ENCODE measurements at places on chromosomes 5 and 9. TPM values are rescaled to one million over a fixed set of nuclear protein-coding genes. Genes with fewer than 3 reads are reported as not detected.

GRCh38 chr5:78985116-78985724 lies at the start of gene ARSB:
Gene ARSB (minus strand): TSS chr5:78985310. CDS start chr5:78985248, 62 bp downstream.
- H3K4me3 ChIP-seq = peak within 1 kb of the TSS; percentile 95
- H3K27me3 ChIP-seq = no peaks in the 10 kb centered on the region
- no peaks in the 10 kb centered on the region for H3K36me3 ChIP-seq
- peak; percentile 46 for DNase-seq

The TSTD2 gene
- total RNA-seq = 24.4 TPM

The IFNA13 gene
- not detected for total RNA-seq

The TPPP gene
- 2.7 TPM for total RNA-seq

GRCh38 chr5:6775571-6775970 lies 62.3 kb downstream of the TENT4A start:
- no peak overlapping the region for H3K4me3 ChIP-seq
- DNase-seq = no peak
- H3K36me3 ChIP-seq = peaks cover 8% of the 10 kb centered on the region
- no peak overlapping the region for H3K27ac ChIP-seq
- no peaks in the 10 kb centered on the region for H3K4me1 ChIP-seq

DNA sequence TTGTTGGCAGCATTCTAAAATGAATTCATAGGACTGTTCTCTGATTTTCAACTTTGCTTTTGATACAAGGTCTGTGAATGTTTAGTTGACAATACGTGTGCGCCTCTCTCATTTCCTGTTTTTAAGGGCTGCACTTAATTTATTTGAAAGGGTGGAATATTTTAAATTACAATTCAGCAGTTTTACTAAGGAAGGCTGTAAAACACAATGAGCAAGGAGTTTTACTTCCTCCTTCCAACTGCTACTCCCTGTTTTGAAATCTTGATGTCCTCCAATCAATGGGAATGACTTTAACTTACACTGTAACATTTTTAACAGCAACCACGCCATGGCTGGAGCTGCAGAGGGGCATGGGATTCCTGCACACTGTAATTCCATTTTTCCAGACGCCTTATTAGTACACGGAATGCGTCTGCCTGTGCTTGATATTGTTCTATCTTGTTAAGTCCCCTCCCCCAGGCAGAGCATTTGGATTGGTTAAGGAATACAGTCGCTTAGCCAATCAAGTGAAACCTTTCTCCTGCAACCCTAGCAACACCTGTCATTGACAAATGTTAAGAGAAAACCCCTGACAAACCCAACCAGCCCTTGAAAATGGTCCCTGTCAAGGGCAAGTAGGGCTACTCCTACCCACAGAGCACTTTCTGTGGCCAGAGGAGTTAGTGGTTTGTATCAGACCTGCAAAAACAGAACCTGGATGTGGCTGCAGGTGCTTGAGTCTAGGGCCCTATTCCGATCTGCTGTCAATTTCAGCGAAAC lies 12.5 kb upstream of the ZSWIM6 start:
- DNase-seq = no peak
- H3K4me3 ChIP-seq = peak overlapping the region; percentile 61
- peak overlapping the region; percentile 98 for H3K27ac ChIP-seq
